CD4-positive, alpha-beta T cell treated with Interleukin-2 at 100 ng/mL for 4 hours (primary cell): ENCODE measurements at places on chromosomes 13 and 19.
A peak's percentile ranks its signal among the peaks of the same experiment; 100 is the strongest.

GRCh38 chr13:51244637-51245405, 22.6 kb downstream of the FAM124A start:
- DNase-seq = no peak

- no peak for DNase-seq
These were observed 2.0 kb upstream of the ELL start for GRCh38 chr19:18523841-18524240.

DNA sequence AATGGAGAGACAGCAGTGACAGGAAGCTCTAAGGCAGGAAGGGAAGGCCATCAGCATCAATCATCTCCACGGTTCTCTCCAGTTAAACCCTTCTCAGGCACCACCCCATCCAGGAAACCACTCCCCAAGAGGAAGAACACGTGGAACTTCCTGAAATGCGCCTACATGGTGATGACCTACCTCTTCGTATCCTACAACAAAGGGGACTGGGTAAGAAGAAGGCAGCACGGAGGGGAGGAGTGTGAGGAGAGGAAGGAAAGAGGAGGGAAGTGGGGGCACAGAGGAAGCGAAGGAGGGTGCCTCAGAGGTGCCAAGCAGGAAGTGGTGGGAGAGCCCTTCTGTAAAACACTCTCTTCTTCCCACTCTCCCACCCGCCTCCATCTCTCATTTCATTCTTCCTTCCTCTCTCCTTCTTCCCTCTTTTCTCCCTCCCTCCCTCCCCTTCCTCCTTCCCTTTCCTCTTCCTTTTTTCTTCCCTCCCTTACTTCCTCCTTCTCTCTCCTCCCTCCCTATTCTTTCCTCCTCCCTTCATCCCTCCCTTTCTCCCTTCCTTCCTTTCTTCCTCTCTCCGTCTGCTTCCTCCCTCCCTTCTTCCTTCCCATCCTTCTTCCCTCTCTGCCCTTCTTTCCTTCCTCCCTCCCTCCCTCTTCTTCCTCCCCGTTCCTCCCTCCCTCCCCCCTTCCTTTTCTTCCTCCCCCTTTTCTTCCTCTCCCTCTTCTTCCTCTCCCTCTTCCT, 12.6 kb downstream of the ZSCAN5A start:
- DNase-seq = no peak

GRCh38 chr19:43457809-43458208, 7.6 kb downstream of the LYPD3 start:
- no peak for DNase-seq

GRCh38 chr19:47497050-47497766, 13.2 kb upstream of the KPTN start:
- no peak for DNase-seq

DNA sequence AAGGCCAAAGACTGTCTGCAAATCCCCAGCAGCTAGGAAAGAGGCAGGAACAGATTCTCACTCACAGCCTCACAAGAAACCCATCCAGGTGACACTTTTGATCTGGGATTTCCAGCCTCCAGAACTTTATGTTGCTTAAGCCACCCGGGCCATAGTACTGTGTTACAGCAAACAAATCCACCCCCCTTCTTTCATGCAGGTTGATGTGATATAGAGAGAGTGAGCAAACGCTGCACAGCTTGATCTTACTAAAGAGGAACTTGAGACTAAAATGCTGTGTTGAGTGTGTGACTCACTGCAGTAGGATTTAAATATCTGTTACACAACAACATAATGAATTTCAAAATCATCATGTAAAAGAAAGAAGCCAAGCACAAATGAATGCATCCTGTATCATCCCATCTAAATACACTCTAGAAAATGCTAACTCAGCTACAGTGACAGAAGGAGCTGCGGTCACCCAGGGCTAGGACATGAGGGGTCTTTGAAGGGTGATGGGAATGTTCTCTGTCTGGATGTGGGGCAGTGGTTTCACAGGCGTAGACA, 32.2 kb downstream of the RCBTB2 start:
- peak; percentile 33 for DNase-seq

DNA sequence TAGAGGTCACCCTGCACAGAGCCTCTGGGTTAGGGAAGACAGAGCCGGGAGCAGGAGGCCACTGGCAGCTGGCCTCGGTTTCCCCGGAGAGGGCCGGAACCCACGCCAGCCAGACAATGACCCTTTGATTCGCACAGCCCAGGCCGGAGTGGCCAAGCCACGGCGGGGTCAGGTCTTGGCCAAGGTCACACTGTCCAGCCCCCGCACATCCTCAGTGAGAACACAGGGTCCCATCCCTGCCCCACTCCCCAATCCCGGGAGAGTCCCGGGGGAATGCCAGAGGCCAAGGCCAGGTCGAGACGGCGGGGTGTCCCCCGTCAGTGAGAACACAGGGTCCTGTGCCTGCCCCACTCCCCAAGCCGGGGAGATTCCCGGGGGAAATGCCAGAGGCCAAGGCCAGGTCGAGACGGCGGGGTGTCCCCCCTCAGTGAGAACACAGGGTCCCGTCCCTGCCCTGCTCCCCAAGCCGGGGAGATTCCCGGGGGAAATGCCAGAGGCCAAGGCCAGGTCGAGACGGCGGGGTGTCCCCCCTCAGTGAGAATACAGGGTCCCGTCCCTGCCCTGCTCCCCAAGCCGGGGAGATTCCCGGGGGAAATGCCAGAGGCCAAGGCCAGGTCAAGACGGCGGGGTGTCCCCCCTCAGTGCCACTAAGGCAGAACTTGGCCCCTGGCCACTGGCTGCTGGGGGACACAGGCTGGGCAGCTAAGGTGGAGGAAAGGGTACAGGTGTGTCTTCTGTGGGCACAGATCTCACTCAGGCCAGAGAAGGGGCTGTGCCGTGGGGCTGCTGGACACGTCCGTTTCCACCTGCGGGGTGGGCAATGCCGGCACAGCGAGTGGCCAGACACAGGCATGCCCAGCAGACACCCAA, 1.7 kb upstream of the FSTL3 start:
- no peak for DNase-seq

DNA sequence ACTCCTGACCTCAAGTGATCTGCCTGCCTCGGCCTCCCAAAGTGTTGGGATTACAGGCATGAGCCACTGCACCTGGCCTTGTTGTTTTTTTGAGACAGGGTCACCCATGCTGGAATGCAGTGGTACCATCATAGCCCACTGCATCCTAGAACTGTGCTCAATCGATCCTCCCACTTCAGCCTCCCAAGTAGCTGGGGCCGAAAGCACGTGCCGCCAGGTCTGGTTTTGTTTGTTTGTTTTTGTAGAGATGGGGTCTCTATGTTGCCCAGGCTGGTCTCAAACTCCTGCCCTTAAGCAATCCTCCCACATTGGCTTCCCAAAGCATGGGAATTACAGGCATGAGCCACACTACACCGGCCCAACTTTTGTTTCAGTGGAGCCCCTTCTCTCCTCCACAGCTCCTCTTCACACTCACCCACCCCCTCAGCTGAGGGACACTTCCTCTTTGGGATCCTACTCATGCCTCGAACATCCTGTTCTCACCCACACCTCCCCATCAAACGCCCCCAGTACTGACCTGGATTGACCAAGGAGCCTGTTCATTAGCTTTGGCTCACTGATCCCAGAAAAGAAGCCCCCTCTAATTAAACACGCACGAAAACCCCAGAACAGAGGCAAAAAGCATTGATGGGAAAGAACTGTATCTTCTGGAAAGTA, 12.8 kb upstream of the CERS4 start:
- no peak for DNase-seq

GRCh38 chr19:15022752-15023151, 26.5 kb upstream of the CASP14 start:
- DNase-seq = no peak

DNA sequence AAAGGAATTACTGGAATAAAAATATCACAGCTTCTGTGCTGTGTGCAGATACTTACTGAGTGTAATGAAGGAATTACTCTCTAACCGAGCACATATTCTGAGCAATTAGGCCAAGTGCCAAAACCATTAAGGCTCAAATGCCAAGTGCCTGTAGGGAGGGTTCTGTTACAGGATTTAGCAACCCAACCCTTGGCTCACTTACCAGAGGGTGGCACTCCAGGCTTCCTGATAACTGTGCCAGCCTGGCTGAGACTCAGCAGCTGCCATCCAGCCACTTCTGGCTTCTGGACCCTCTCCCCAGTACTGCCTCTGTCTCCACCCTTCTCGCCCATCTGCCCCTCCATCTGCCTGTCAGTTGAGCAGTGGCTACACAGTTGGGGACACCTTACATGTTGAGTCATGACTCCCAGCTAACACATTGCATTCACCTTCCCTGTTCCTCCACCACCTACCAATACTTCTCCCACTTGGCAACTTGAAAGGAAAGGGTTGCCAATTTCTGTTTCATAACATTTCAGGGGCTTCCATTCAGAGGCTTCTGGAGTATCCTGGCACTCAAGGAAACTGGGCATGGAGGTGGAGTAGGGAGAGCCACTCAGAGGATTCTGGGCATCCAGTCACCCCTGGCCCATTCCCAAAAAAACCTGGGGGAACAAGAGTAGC, 110.5 kb downstream of the COG6 start:
- peak; percentile 4 for DNase-seq

GRCh38 chr19:35295792-35296462, 4.0 kb downstream of the MAG start:
- peak; percentile 22 for DNase-seq

GRCh38 chr13:78978381-78978998, 319.5 kb upstream of the OBI1 start:
- DNase-seq = peak; percentile 55

- DNase-seq = no peak
These were observed 12.3 kb downstream of the ZNF575 start for GRCh38 chr19:43545276-43545675.

- peak; percentile 51 for DNase-seq
These were observed 467 bp downstream of the LAMP1 start for GRCh38 chr13:113297370-113298042.

DNA sequence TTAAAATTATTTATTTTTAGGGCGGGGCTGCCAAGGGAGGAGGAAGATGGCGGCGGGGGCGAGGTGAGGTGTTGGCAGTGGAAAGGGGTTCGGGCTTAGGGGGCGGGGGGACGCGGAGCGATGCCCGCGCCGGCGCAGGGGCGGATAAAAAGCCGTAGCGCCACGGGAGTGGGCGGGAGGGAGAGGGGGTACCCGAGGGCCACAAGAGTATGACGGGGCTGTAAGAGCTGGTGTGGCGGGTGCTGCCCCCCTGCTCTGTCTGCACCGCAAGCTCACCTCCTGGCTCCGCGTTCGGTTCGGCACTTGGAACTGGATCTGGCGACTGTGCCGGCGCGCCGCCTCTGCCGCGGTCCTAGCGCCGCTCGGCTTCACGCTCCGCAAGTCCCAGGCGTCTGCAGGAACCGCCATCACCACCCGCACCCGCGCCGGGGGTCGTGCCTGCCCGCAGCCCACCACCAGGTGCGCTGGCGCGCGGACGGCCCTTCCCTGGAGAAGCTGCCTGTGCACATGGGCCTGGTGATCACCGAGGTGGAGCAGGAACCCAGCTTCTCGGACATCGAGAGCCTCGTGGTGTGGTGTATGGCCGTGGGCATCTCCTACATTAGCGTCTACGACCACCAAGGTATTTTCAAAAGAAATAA, 265.2 kb upstream of the SGCG start:
- DNase-seq = no peak

DNA sequence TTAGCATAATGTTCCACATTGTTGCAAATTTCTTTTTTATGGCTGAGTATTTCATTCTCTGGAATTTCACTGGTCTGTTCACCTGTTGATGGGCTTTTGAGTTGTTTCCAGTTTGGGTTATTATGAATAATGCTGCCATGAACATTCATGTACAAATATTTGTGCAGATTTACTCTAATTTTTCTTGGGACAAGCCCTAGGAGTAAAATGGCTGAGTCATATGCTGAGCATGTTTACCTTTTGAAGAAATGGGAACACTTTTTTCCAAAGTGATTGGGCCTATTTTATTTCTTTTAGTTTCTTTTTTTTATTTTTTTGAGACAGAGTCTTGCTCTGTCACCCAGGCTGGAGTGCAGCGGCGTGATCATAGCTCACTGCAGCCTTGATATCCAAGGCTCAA, 4.7 kb upstream of the FBL start:
- DNase-seq = no peak

DNA sequence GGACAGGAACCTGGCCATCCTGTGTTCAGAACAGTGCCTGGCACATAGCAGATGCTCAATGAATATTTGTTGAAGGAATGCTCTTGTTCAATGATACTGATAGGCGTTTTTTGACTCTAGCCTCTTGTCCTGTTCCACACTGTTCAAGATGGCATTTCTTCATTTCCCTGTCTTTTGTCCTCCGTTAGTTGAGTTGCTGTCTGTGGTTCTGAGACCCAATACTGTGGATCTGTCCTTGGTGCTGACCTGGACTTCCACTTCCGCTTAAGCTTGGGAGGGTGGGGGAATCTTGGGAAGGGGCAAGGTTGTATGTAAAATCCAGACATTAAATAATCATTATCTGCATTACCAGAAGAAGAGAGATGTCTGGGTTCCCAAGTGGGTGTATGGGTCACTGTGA, 8.3 kb upstream of the KCNN4 start:
- DNase-seq = no peak

GRCh38 chr19:21483589-21484170, 21.7 kb upstream of the ZNF429 start:
- DNase-seq = peak; percentile 74

DNA sequence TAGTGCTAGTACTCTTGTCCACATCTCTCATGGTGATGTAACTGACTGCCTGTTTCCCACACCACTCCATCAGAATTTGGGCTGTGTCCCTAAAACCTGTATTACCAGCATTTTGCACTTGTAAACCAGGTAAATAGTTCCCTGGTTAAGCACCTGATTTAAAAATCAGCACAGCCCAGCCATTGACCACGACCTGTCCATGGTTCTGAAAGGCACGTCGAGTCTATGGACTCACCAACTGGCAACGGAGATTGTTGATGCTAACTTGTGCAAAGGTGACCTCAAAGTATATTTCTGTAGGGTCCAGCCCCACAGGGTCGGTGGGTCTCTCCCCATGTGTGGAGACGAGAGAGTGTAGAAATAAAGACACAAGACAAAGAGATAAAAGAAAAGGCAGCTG, 46.7 kb upstream of the ZNF835 start:
- no peak for DNase-seq

DNA sequence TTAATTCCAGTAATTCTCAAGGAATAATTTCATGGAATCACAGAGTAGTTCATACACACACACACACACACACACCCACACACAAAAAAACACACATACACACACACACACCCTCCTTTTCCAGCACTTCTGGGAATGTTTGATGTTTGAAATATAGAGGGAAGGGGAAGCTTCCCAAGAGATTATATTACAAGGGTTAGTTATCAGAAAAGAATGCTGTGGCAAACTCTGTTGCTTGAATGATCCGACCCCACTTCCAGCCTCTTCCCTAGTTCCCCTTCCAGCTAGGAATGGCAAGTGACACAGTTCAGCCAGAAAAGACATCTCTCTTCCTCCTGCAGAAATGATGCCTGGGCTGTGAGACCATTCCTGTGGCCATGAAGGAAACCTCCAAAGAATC, 49.9 kb downstream of the KCTD12 start:
- DNase-seq = no peak

GRCh38 chr13:37956536-37956935, 87.0 kb upstream of the TRPC4 start:
- no peak for DNase-seq

GRCh38 chr19:55077106-55077505, 1.4 kb downstream of the EPS8L1 start:
- no peak for DNase-seq

GRCh38 chr13:53191091-53191490, 162.5 kb downstream of the OLFM4 start:
- no peak for DNase-seq
